ENCODE measurements at places on chromosomes 6 and 20.

GRCh38 chr20:58328836-58329235 is 19.3 kb downstream of the RAB22A start:
- no peak for DNase-seq

DNA sequence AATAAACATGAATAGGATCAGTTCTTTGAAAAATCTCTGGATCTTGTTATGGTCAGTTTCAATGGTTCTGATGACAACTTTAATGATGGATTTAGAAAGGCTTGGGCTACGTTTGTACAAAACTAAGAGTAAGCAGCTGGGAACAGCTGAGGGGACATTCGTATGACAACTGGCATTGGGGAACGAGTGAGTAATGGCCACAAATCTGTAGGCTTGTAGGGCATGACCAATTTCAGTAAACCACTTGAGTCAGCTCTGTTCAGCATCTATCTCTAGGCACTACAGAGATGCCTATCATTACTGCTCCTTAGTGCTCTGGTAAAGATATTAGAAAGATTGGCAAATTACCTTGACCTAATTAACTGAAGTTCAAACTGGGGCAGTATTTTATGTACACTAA is 1375.6 kb downstream of the EPHA7 start:
- no peak for DNase-seq

GRCh38 chr20:14142964-14143627 is 147.8 kb downstream of the MACROD2 start:
- no peak for DNase-seq

GRCh38 chr6:82143041-82143481 is 104.5 kb downstream of the IBTK start:
- no peak for DNase-seq

DNA sequence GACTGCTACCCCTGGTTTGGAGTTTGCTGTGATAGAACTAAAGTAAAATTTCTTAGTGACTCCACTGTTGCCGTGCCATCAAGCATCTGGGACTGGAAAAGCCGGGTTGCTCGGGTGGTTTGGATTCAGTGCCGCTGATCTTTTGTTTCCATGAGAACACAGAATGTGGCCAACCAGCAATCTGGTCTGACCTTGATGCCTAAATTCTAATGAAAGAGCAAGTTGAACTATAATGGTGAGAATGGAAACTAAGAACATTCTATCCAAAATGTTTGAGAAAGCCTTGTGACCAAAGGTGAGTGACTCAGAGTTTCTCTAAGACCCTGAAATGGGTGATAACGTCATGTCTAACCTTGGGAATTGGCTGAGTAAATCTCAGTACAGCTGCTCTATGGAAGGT is 9.9 kb upstream of the PI16 start:
- DNase-seq, result no peak

- no peak for DNase-seq
Measured at GRCh38 chr6:31761343-31761742, 1.1 kb upstream of the SAPCD1 start.

GRCh38 chr20:41501376-41501775 is 116.8 kb downstream of the CHD6 start:
- no peak for DNase-seq
